Fibroblast of skin of right quadriceps (primary cell): ENCODE measurements at places on chromosomes 16 and 17.

DNA sequence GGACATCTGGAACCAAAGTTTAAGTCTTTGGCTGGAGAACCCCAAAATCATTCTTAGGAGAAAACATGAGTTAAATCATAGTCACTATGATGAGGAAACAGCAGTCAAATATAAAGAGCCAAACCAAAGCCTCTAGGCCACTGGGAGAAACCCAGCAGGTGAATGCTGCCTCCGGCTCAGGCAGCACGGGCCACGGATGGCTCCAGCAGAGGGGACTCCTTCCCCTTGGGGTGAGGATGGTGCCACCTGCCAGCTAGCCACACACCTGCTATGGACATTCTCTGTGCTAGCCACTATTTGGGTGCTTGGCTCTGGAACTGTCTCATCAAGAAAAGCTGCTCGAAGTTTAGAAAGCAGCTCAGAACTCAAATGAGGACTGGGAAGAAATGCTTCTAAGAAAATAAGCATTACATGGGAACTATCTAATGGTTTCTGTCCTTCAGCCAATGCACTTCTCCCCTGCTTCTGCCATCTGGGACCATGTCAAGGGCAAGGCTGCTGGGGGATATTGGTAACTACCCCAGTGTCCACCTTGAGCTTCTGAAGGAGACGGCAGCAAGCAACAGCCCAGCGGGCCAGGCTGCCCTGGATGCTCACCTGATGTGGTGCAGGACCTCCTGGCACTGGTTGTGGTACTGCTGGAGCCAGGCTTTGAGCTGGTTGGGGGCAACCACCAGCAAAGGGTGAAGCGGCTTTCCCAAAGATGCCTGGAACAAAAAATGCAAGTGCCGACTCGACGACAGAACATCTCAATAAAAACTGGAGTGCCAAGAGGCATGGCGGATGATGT is 22.5 kb downstream of the ELAC2 start:
- no peak for DNase-seq

- DNase-seq: no peak
Observed at GRCh38 chr16:71338193-71338592, 20.3 kb upstream of the CALB2 start.

DNA sequence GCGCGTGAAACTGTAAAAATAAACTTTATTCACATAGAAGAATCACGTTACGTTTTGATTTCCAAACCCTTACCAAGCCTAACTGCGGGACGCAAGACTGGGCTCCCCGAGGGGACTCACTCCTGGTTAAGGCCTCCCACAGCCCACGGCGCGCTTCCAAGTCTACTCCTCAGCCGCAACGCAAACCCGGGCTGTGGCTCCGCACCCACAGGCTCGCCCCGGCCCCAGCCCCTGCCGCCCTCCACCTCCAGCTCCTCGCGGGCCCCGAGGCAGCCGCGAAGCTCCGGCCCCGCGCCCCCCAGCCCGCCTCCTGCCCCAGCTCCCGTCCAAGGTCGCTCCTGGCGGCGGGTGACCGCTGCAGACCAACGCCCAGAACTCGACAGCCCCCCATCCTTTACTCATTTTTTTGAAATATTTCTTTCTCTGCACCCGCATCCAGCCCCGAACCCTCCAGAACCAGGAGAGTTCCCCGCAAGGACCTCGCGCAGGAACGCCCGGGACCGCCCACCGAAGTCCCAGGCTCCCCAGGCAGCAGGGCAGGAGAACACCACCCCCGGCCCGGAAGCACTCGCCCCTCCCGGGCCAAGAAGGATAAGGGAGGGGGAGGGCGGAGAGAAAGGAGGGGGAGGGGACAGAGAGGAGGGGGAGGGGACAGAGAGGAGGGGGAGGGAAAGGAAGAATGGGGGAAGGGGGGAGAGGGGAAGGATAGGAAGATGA is 912 bp downstream of the USP22 start:
- DNase-seq: peak; percentile 86

DNA sequence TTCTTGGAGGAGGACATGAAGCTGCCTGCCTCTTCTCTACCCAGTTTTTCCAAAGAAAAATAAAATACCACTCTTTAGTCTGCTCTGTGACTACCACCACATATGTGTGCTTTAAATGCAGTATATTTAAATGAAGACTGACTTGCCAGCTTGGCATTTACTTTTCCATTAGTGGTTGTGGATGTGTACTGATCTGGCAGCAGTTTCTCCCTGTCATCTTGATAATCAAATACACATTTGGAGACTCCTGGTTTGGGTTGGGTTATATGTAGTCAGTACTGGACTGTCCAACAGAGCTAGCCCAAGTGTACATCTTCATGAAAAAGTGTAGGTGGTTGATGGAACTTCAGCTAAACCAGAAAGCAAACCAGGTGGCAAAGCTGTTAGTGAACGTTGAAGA is 19.9 kb downstream of the COX10 start:
- peak; percentile 7 for DNase-seq
